ENCODE measurements at places on chromosomes 11 and 22.

DNA sequence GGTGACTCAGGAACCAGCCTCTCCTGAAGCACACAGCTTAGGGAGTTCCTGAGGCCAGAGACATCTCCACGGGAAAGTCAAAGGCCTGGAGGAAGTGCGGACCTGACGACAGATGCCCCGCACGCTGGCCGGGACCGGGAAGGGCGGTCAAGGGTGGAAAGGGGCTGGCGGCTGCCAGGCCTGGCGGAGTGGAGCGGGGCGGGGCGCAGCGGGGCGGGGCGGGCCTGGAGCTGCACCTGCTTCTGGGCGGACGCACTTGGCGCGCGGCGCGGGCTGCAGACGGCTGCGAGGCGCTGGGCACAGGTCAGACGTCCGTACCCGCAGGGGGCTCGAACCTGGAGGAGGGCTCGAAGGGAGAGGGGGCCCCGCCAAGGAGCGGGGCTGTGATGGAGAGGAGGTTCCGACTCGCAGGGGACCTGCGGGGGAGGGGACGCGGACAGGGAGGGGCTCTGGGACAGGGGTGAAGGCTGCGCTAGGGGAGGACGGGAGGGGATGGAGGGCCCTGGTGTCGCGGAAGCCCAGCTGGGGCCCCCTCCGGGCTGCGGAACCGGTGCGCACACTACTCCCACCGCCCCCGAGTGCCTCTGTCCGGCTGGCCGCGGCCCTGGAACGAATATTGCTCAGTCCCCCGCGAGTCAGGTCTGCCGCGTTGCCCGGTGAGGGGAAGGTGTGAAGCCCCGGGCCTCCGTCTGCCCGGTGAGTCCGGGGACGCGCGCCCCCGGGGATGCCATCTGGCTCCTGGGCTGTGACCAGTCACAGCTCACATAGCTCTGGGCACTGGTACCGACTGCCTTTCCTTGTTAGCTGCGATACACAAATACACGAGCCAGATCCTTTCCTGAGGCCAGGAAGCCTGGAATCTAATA lies at the start of gene TMEM45B:
TMEM45B (plus strand) TSS at position 253 of the 866 bp plus-strand sequence. CDS start 36,635 bp downstream, outside the sequence.
- no peak for DNase-seq

GRCh38 chr22:49962012-49962750 lies 1.6 kb downstream of the PIM3 start:
- no peak for DNase-seq

DNA sequence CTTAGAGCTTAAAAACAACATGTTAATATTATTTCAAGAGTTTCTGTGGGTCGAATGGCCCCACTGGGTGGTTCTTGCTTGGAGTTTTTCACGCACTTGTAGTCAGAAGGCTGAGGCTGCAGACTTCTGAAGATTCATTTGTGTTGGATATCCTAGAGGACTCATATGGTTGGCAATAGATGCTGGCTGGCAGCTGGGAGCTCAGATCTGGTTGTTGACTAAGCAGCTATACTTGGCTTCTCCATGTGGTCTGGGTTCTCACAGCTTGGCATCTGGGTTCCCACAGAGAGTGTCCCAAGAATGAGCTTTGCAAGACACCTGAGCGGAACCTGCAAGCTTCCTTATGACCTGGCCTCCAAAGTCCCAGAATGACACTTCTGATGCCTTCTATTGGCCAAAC lies 163.9 kb upstream of the ZC3H12C start:
- DNase-seq = no peak

GRCh38 chr11:110453684-110454354 lies 24.1 kb downstream of the FDX1 start:
- DNase-seq = no peak

DNA sequence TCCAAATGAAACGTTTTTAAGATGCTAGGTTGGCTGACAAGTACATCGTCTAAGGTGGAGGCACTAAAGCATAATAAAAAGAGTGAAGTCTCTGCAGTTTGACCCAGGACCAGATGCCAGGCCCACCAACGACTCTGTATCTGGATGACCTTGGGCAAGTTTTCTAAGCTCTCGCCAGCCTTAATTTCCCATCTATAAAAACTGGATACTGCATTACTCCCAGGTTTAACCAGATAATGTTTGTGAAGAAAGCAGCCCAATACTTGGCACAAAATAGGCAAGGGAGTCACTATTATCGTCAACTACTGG lies 49.0 kb downstream of the FAM83F start:
- no peak for DNase-seq

GRCh38 chr11:82932564-82932963 lies 31.0 kb downstream of the DDIAS start:
- DNase-seq = no peak

- no peak for DNase-seq
Observed at GRCh38 chr11:65440831-65441499, 18.4 kb downstream of the NEAT1 start.

- DNase-seq = no peak
Observed at GRCh38 chr11:120295099-120295498, 30.0 kb upstream of the TLCD5 start.

DNA sequence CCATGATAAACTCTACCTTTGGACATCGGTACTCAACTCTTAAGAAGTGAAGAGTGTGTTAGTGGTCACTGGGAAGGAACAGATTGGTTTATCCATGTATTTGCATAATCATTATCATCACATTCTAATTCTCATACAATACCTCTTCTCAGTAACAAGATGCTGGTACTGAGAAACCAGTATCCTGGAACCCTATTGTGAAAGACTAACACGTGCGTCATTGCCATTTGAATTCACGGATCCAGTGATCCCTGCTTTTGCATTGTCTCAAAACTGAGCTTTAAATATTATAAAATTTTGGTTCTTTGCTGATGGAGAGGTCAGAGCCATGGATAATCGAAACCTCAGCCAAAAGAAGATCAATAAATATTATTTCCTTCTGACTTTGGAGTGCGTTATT lies 35.2 kb downstream of the KIRREL3 start:
- DNase-seq = no peak

DNA sequence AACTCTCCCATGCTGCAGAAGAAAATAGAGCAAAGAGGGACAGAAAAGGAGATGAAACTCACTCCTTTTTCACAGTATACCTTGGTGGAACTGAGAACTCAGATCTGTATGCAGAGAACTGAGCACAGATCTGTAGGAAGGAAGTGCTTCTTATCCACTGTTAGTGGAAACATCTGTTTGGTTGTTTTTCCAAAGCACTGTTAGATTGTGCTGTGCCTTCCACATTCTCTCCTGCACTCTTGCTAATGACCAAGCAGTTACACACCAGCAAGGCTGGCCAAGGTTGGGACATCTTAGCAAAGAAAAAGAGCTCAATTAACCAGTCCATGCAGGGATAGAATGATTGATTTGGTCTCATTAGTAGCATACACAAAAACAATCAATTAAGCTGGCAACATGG lies 20.1 kb upstream of the SIK2 start:
- no peak for DNase-seq

DNA sequence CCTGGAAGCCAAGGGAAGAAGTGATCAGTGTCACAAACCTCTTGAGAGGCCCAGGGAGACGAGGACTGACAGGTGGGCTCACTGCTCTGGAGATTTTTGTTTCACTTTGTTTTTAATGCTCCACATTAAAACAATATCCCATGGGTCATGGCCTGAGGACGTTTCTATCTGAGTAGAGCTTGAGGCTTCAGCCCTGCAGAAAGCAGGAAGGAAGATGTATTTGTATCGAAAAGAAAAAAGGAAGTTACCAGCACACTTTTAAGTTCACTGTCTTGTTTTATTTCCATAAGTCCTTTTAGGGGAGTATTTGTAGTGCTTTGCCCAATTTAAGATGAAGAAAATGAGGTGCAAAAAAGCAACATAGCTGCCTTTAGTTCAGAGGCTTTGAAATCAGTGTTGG lies 191.1 kb downstream of the GRIK4 start:
- peak; percentile 23 for DNase-seq

- no peak for DNase-seq
Observed at GRCh38 chr11:109037856-109038780, 373.2 kb downstream of the DDX10 start.

DNA sequence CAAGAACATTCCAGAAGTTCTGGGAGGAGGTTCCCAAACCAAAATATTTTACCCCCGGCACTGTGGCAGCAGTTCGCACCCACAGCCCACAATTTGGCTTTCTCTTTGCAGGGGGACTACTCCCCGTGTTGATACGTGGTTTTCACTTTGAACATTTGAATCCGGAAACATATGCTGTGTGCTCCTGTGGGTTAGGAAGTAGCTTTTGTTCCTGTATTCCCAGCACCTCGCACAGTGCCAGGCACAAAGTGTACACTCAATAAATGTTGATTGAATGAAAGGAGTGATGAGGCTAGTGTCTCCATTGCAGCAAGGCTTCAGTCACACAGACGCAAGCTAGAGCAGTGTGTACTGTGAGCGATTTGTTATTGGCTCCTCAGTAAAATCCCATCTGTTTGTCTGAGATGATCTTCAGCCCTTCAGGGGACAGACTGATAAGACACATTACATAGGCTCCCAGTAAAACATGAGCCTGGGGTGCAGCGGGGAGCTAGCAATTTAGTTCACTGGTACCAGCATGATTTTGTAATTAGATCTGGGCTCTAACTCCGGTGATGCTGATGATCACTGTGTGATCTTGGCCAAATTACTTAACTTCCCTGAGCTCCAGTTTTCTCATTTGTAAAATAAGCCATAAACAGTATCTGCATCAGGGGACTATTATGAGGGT lies 2.2 kb downstream of the LAYN start:
- DNase-seq = no peak

DNA sequence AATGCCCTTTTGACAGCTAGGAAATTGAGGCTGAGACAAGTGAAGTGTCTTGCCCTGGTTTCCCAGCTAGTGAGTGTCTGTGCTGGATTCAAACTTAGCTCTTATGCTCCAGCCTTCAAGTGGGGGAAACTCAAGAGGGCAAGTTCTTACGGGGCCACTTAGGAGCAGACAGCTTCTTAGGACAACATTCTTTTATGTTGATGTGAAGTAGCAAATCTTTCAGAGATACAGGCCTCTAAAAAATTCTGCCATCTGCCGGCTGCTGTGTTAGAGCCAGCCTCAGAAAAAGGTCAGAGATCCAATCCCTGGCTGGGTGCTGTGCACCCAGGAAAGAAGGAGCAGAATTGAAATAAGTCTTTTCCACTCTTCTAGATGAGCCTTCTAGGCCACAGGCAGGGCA lies 26.6 kb downstream of the TIMP3 start:
- no peak for DNase-seq

DNA sequence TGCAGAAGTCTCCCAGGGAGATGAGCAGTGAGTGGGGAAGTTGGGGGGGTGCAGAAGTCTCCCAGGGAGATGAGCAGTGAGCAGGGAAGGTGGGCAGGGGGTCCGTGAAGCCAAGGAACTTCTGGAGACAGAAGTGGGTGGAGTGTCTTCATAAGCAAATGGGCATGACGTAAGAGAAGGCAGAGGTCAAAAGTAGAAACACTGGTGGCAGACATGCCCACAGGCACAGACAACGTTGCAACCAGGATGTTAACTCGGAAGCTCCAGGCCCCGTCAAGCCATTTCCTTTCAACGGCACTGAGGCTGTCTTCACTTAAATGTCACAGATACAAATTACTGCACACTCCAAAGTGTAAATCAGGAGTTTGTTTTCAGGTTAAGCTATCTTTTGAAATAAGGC lies 186.1 kb downstream of the SHANK2 start:
- DNase-seq = no peak

DNA sequence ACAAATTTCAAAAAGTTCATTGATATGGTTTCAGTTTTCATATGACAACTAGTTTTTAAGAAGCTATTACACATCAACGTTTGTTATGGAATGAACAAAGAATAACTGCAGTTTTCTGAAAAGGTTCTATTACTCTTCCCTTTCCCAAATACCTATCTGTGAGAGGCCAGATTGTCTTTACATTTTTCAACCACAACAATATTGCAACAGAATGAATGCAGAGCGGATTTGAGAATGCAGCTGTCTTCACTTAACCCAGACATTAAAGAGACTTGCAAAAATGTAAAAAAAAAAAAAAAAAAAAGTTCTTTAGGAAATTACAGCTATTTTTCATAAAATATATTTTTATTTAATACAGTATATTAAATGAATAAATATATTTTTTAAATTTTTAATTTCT lies 250.8 kb downstream of the DDX10 start:
- no peak for DNase-seq

GRCh38 chr22:30555282-30556210 lies 9.0 kb upstream of the SEC14L6 start:
- DNase-seq = no peak

DNA sequence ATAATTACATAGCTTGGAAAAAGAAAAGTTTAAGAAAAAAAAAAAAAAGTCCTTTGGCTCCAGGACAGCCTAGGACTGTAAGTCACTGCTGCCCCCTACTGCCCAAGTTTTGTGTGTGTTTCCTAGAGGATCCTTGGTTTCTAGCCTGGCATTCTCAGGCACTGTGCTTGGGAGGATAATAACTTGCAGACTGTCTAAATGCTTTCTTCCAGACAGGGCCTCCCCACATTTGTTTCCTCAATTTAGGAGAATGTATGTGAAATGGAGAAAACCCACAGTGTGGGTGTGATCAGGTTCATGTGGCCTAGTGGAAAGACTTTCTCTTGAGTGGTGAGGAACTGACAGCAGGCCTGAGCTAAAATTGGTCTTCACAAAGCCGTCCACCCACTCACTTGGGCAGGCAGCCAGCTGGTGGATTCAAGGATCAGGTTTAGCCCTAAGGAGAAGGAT lies 191.0 kb downstream of the NAV2 start:
- DNase-seq = no peak

DNA sequence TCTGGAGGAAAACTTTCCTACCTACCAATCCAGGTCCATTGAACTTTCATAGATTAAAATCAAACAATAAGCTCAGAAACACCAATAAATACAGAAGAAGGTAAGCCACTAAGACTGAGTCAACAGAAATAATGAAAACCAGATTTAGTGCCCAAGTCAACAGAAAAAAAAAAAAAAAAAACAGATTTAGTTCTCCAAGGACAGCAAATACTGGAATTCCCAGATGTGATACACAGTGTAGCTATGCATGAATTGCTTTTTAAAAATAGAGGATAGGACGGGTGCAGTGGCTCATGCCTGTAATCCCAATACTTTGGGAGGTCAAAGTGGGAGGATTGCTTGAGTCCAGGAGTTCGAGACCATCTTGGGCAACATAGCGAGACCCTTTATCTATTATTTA lies 15.7 kb downstream of the DMC1 start:
- no peak for DNase-seq

DNA sequence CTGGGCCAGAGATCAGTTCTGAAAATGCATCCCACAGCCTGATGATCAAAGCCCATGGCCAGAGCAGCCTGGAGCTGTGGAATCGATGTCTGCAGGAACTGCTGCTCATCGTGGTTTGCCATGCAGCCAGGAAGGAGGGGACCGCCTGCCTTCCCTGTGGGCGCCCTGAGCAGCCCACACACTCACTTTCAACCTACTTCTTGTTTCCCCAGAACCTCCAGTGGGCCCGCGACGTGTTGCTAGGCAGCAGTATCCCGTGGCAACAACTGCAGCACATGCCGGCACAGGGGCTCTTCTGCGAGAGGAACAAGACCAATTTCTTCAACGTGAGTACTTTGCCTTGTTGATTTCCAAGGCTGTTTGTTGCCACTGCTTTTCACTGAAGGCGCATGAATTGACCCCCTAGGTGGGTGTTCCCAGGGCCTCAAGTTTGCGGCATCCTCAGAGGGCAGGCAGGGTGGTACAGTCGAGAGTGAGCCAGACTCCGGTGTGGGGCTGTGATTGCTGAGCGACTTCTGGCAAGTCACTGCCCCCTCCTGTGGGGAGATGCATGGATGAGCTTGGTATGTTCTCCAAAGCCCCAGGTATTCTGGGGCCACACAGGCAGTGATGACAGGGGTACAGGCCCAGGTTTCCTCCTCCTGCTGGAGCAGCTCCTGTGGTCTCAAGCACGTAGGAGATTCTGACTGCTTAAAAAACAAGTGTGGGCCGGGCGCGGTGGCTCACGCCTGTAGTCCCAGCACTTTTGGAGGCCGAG lies 47.0 kb upstream of the SUSD2 start:
- DNase-seq = no peak
